ENCODE measurements at places on chromosomes 6 and 20. TPM values are rescaled to one million over a fixed set of nuclear protein-coding genes. Genes with fewer than 3 reads are reported as not detected.
A peak's percentile ranks its signal among the peaks of the same experiment; 100 is the strongest.

DNA sequence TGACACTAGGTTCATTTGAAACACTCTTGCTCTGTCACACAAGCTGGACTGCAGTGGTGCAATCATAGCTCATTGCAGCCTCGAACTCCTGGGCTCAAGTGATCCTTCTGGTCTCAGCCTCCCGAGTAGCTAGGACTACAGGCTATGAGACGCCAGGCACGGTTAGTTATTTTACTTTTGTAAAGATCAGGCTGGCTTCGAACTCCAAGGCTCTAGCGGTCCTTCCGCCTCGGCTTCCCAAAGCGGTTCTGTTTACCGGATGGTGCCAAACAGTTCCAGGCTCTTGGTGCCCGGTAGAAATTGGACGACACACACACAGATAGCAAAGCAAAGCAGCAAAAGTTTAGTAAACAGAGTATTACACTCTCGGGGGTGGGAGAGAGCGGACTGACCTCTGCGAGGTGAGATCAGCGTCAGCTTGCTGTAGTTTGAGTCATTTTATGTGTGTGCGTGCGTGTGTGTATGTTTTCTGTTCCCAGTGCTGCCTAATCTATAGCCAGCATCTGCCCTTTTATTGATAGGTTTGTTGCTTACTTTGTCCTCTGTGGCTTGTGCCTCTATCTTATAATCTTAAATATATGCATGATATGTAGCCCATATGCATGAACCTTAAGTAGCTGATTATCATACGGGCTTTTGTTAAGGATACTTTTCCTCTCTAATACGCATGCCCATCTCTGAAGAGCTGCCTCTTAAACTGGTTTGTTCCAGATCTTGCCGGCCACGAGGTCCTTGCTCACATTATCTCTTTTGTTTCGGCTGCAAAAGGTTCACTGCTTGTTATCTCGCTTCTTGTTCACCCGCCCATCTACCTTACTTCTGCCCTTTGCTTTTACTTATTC lies 75.2 kb downstream of the OR2B2 start:
- H3K27me3 ChIP-seq, result no peaks in the 10 kb centered on the region
- peak overlapping the region; percentile 69 for H3K4me3 ChIP-seq
- H3K36me3 ChIP-seq, result peaks cover 4% of the 10 kb centered on the region
- no peak for DNase-seq
- H3K27ac ChIP-seq, result peak overlapping the region; percentile 96

DNA sequence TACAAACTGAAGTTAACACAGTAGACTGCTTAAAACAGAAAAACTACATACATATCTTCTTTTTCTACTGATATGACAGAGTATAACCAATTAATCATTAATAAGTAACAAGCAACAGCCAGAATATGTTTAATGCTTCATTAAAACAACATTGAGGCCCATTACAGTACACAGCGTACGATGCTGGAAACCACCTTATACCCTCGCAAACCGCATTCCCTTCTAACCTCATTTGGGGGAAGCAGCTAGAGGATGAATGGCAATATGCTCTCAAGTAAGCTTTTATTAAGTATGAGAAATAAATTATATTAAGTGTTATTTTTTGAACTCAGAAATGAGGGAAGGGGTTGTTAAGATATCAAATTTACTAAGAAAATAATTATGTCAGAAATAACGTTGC lies 142.4 kb downstream of the GMDS start:
- no peak overlapping the region for H3K4me3 ChIP-seq
- DNase-seq, result no peak
- no peaks in the 10 kb centered on the region for H3K27me3 ChIP-seq

DNA sequence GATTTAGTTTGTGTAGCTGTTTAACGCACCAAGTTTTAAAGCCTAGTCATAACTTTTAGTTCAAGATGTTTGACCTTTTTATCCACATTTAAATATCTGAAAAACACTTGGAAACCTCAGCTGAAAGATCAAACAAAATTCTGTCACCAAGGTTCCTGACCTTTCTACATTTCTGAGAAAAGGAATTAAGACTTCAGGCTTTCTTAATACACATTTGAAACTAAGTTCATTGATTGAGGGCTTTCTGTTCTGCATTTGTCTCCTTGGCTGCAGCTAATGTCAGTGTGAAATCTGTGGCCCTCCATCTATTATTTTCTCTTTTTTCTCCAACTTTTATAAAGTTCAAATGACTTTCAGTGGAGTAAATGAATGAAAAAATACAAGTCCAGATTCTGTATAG lies 22.7 kb upstream of the FBXL4 start:
- DNase-seq, result no peak
- H3K27me3 ChIP-seq, result no peaks in the 10 kb centered on the region
- no peak overlapping the region for H3K4me3 ChIP-seq

MUC22 gene
- not detected for total RNA-seq

TTPAL gene
- total RNA-seq, result 14.6 TPM

CALHM4 gene
- not detected for total RNA-seq

DNA sequence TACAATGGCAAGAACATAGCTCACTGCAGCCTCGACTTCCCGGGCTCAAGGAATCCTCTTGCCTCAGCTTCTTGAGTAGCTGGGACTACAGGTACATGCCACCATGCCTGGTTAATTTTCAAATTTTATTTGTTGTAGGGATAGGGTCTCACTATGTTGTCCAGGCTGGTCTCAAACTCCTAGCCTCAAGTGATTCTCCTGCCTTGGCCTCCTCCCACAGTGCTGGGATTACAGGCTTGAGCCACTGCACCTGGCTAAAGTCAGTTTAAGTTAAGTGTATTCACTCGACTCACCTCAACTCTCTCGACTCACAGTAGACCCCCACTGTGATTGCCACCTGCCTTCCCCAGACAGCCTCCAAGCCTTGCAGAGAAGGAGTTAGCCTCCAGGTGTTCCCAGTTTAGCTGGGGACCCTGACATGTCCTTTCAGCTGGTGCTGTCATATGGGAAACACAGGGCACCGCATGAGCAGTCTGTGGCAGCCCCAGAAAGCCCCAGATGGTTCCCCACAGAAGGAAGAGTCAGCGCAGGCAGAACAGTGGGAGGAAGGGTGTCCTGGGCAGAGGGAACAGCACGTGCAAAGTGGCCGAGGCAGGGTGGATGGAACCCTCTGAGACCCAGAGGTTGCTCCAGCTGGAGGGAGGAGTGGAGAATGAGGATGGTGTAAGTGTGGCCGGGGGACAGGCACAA lies 40.4 kb downstream of the CEBPB start:
- H3K27me3 ChIP-seq, result no peaks in the 10 kb centered on the region
- H3K36me3 ChIP-seq, result no peaks in the 10 kb centered on the region
- H3K4me1 ChIP-seq, result peaks cover 11% of the 10 kb centered on the region
- DNase-seq, result no peak
- no peak overlapping the region for H3K4me3 ChIP-seq
- H3K27ac ChIP-seq, result no peak overlapping the region

SHLD1 gene
- total RNA-seq, result 2.2 TPM

EGFL8 gene
- total RNA-seq, result 9.1 TPM

DNA sequence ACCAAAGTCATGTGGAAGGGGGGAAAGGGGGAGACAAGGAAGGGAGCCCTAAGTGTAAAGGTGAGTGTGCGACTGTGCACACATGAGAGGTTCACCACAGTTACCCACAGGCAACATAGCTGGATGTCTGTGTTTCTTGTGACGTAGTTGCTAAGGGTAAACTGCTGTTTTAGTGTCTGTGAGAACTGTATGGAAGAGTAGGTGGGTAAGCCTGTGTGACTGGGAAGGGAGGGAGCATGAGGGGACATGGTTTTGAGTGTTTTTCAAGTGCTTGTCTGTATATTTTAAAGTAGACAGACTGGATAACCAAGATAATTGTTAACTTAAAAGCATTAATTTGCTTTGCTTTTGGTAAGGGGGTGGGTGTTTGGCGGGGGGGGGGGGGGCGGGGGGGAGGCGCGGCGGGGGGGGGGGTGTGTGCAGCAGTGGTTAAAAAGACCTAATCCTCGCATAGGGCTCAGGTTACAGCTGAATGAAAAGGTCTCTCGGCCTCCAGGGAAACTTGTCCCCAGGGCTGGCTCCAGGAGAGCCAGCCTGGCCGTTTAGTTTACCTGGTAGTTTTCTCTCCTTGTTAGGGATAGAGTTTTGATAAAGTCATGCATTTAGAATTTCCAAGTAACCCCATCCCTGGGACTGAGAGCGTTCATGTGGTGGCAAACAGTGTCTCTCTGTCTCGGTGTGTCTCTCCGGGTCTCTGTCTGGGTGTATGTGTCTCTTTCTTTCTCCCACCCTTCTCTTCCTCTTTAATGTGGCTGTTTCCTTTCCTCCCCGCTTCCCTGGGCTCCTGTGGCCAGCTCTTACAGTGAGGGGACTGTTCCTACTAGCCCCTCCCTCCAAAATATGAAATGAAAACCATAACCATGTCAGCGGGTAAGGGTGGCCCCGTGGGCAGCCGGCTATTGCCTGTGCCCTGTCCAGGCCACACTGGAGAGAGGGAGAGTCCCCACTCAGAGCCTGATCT lies 3.4 kb downstream of the SCUBE3 start:
- DNase-seq, result no peak
- no peaks in the 10 kb centered on the region for H3K27me3 ChIP-seq
- no peak overlapping the region for H3K27ac ChIP-seq
- H3K36me3 ChIP-seq, result no peaks in the 10 kb centered on the region
- peaks cover 73% of the 10 kb centered on the region for H3K4me1 ChIP-seq

DNA sequence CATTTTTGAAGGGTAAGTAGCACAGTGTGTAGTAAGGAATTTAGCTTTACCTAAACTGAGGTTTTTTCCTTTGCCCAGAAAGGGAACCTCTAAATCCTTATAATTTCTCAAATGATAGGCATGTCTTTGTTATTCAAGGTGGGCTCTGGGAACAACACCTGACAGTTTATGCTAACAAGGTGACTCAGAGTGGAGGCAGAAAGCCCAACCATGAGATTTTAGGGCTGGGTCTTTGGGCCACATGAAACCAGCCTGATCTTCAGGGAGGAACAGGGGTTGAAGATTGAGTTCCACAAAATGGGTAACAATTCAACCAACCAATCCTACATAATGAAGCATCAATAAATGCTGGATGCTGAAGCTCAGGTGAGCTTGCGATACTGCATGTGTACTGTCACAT lies 46.6 kb downstream of the PRSS35 start:
- no peak overlapping the region for H3K27ac ChIP-seq
- no peaks in the 10 kb centered on the region for H3K36me3 ChIP-seq
- H3K27me3 ChIP-seq, result no peaks in the 10 kb centered on the region
- no peak for DNase-seq

PNISR gene
- 54.0 TPM for total RNA-seq

Measured in esophagus muscularis mucosa (tissue), 4 donors.